HCEC 1CT (cell line): ENCODE measurements at places on chromosomes 5 and 9.
A peak's percentile ranks its signal among the peaks of the same experiment; 100 is the strongest.

DNA sequence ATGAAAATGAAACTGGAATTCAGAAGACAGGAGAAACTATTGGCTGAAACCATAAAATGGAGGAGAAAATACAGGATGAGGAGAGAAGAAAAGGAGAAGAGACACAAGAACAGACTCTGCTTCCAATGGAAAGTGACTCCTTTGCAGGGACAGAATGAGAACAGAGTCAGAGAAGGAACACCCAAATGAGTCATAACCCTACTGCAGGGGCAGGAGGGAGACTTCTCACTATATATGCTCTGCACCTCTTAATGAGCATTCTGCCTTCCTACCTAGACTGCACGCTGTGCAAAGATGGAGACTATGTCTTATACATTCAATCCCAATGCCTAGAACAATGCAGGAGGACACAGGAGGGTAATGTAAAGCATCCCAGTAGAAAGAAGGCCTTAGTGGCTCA, 2.1 kb downstream of the SAXO1 start:
- no peak for DNase-seq

- DNase-seq: peak; percentile 85
Observed at GRCh38 chr5:122182491-122182921, 53.2 kb downstream of the ZNF474 start.

GRCh38 chr5:37575541-37576489, 196.7 kb downstream of the WDR70 start:
- no peak for DNase-seq

DNA sequence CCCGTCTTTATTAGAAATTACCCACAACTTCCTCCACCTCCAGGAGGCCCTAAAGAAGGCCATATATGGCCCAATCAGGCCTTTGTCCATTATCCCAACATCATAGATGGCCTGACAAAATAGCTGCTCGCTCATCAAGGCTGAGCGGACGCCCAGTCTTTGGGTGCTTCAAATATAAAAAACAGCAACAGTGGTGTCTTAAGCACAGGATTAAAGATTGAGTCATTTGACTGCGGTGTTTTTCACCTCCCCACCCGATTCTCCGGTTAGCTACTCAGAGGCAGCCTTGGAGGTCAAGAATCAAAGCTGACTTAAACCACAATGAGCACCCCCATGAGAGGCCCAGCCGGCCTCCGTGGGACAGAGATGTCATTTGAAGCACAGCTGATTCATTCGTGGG, 18.8 kb downstream of the S1PR3 start:
- DNase-seq: no peak

DNA sequence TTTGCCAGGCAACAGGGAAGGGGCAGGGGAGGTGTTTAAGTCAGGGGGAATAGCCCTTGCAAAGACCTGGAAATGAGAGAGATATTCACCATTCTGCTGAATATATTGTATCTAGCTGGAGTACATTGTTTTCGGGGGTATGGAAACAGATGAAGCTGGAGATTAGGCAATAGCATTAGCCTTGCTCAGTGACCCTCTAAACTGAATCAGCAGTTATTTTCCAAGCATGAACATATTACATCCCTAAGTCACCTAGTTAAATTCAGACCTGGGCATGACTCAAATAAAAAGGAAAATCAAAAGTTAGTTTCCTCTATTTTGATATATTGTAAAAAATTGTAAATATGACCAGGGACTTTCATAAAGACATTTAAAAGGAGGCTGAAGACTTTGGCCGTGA, 544.6 kb upstream of the TRPC7 start:
- no peak for DNase-seq

GRCh38 chr5:112374356-112374755, 44.7 kb downstream of the EPB41L4A start:
- no peak for DNase-seq

DNA sequence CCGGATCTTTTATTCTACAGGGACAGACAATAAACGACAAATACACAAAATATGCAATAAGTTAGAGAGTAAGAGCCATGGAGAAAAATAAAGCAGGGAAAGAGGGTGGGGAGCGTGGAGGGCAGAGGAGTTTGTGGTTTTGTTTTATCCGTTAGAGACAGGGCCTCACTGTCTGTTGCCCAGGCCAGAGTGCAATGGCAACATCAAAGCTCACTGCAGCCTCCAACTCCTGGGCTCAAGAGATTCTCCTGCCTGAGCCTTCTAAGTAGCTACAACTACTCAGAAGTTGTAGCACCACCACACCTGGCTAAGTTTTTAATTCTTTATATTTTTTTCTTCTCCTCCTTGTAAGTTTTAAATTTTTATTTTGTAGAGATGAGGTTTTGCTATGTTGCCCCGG, 54.5 kb upstream of the CTNNA1 start:
- DNase-seq: no peak

DNA sequence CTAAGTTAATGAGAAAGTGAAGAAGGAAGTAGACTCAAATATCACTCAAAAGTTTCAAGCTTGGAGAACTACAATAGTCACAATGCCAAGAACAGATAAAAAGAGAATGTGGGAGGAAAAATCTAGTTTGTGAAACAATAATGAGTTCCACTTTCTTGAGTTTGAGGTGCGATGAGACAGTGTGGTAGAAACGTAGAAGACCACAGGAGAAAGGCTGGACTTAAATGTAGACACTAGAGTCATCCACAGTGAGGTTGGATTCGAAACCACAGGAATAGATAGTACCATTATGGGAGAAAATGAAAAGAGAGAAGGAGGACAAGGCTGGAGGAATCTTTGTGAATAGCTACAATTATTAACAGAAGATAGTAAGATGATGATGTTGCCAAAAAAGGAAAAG, 141.1 kb upstream of the LRRTM2 start:
- DNase-seq: no peak

- DNase-seq: no peak
Observed at GRCh38 chr5:134130239-134130945, 15.9 kb downstream of the TCF7 start.

GRCh38 chr5:95564450-95564849, 9.5 kb downstream of the ARSK start:
- DNase-seq: no peak

DNA sequence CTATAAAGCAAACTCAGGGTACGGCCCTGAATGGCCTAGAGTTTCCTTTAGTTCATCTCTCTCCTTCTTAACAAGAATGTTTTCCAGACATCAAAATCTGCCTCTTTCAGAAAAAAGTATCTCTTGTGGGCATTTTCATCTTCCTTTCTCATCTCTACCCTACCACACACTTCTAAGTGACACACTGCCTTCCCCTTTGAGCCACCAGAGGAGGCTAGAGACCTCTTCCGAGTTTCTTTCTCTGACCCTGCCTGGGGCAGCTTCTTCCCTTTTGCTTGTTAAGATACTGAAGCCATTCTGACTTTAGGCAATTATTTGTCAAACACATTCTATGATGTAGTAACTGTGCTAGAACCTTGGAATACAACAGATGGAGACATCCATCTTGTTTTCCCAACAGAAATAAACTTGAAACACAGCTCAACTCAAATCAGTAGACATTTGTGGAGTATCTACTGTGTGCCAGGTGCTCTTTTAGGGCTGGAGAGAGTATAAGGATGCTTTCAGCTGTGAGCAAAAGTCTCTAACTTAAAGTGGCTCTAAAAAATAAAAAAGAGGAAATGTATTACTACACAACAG, 8.6 kb upstream of the SV2C start:
- no peak for DNase-seq

DNA sequence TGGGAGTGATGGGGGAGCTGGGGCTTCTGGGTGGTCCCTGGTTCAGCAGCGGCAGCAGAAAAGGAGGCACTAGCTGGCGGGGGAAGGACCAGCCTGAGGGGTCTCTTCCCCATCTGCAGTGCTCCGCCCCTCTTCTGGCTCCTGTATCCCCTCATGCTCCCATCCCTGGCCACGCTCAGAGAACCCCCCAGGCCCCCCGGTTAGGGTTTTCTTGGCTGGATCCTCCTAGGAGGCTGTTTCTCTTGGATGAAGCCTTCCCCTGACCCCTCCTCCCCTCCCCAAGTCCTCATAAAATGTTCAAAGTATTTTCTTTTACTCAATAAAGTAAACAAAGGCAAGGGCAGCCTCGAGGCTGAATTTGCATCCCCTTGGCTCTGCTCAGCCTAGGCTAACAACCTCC, 60.8 kb downstream of the FGF18 start:
- no peak for DNase-seq

DNA sequence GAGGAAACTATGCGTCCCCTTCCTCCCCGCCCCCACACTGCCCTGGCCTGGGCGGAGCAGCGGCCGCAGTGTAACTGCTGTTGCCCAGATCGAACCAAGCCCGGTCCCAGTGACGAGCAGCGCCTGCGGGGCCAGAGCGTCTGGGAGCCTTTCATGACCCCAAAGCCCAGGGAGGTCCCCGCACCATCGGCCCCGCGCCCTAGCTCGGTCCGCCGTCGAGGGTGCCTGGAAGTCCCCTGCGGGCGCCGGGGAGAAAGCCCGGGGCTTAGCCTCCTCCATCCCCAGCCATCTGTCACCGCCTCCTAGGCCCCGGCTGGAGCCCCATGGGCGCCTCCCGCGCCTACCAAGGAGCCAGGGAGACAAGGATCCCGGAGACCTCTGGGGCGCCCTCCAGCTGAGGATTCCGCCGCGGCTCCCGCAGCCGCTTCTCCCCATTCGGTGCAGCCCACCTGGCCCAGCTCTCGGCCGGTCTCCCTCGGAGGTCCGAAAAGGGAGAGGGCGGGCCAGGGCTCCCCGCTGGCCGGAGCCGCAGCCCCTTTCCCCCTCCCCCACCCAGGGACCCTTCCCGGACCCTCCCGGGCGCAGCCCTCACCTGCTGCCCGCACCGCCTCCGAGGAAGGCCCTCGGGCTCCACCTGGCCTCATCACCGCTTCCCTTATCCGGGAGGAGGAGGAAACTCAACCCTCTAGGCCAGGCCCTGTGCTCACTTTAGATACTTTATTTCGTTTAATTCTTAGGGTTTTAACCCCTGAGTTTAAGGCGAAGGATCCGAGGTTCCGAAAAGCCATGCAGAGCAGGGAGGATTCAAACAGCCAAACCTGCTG, 45.6 kb downstream of the APTX start:
- DNase-seq: no peak

GRCh38 chr9:98908897-98909634, 34.6 kb upstream of the COL15A1 start:
- DNase-seq: peak; percentile 73

DNA sequence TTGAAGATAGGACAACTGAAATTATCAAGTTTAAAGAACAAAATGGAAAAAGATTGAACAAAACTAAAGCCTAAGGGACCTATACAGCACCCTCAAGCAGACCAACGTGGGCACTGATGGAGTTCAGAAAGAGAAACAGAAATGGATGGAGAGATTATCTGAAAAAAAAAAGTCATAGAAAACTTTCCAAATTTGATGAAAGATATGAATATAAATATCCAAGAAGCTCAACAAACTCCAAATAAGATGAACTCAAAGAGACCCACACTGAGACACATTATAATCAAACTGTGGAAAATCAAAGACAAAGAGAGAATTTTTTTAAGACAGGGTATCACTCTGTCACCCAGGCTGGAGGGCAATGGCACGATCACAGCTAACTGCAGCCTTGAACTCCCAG, 128.6 kb upstream of the PUM3 start:
- no peak for DNase-seq

- DNase-seq: no peak
Observed at GRCh38 chr9:96073531-96074480, 198.3 kb downstream of the ERCC6L2 start.

GRCh38 chr5:67897980-67898379, 317.6 kb upstream of the PIK3R1 start:
- DNase-seq: no peak

GRCh38 chr5:133866160-133866902, 102.1 kb downstream of the C5orf15 start:
- DNase-seq: no peak

DNA sequence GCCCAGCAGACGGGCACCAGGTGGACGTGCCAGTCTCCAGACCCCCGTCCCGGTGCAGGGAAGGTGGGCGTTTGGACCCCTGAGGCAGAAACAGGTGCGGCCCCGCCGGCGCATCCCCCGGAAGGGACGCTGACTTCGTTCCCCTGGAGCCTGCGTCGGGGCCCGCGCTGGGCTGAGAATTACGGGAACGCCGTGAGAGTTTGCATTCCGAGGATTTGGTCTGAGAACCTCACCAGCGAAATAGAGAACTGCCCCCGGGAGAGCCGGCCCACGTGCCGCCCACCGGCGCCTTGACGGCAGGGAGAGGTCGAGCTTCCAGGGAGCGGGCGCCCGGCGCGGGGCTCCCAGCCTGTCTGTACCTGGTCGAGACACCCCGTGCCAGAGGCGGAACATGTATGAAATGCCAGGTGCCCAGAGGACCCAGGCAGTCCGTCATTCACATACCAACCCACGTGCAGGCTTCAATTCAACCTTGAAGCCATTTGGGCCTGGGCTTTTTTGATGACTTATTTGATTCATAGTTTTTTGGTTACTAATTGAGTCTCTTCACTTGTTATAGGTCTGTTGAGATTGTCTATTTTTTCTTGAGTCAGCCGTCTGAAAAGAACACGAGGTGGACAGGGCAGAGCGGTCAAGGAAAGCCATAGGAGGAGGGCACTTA, 877 bp upstream of the CAMSAP1 start:
- no peak for DNase-seq

DNA sequence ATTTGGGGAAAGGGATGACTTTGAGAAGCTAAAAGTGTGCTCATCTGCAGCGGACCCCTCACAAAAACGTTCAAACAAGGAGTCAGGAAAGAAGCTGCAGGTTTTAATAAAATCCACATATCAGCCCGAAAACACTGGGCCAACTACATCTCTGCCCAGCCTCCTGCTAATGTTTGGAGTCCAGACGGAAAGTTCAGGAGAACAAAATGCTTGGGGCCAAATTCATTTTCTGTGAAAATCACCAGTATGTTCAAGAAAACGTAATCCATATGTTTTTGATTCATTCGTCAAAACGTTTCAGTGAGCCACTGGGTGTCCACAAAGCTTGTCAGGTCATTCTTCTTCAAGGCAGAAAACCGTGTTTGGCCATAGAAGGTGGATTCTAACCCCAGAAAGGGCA, 87.5 kb upstream of the GAS1 start:
- DNase-seq: no peak

DNA sequence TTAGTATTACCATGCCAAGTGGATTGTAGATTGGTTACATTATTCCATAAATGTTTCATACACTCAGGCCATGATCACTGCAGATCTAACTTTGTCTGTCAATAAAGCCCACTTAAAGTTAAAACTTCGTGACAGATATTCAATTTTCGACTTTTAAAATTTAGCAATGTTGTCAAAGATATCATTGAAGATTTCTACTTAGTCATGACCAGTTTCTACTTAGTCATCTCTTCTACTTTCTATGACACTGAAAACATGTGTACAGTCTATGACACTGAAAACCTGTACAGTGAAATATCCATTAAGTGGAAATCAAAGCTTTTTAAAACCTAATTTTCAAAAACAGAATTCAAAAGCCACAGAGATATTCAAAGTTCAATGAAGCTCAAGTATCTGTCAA, 258.2 kb downstream of the MCTP1 start:
- no peak for DNase-seq
